ENCODE measurements at places on chromosomes 1 and 21.

- DNase-seq: no peak
These were observed 100.1 kb upstream of the JUN start for GRCh38 chr1:58883888-58884482.

GRCh38 chr1:227548119-227548397 lies 15.3 kb upstream of the ZNF678 start:
- no peak for DNase-seq

- no peak for DNase-seq
These were observed 71.3 kb downstream of the LUZP1 start for GRCh38 chr1:23097316-23097715.

GRCh38 chr1:9816199-9816598 lies 7.6 kb downstream of the CLSTN1 start:
- DNase-seq: no peak

- DNase-seq: no peak
These were observed 141.7 kb upstream of the NRIP1 start for GRCh38 chr21:15206514-15206913.

GRCh38 chr21:40158366-40158765 lies 291.1 kb downstream of the PCP4 start:
- no peak for DNase-seq

- DNase-seq: no peak
These were observed 22.9 kb downstream of the SAMSN1 start for GRCh38 chr21:14523234-14523633.

GRCh38 chr1:192311281-192311680 lies 5.5 kb upstream of the RGS21 start:
- DNase-seq: peak; percentile 1

DNA sequence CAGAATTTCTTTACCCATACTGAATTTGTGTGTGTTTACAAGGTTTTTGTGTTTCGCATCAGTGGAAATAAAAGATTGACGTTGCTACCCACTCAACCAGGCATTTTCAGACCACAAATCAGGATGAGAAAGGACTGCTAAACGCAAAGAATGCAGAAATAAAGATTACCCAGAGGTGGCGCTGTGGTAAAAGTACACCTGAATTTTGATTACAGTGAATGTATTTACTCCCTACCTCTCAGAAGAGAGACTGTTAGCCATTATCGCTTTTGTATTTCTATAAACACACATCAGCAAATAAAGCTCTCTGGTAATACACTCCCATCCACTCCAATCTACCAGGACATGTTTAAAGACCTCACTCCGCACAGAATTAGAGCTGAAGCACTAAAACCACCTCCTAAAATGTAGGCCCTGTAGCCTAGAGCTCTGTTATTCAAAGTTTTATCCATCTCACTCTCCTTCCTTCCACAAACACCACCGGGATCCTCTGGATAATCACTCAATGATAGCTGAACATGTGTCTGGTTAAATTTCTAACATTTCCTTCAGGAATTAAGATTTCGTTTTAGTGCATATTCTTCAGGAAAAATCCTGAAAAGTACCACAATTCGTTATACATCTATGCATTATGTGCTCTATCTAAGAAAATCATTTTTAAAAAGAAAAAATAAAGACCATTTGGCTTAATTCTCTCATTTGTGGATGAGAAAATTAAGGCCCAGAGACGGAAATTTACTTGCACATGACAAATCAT lies 2.5 kb upstream of the LMO4 start:
- DNase-seq: peak; percentile 75

GRCh38 chr1:14928886-14929546 lies 224.5 kb upstream of the TMEM51 start:
- no peak for DNase-seq

GRCh38 chr21:33374080-33374449 lies 29.1 kb upstream of the IFNGR2 start:
- DNase-seq: no peak

DNA sequence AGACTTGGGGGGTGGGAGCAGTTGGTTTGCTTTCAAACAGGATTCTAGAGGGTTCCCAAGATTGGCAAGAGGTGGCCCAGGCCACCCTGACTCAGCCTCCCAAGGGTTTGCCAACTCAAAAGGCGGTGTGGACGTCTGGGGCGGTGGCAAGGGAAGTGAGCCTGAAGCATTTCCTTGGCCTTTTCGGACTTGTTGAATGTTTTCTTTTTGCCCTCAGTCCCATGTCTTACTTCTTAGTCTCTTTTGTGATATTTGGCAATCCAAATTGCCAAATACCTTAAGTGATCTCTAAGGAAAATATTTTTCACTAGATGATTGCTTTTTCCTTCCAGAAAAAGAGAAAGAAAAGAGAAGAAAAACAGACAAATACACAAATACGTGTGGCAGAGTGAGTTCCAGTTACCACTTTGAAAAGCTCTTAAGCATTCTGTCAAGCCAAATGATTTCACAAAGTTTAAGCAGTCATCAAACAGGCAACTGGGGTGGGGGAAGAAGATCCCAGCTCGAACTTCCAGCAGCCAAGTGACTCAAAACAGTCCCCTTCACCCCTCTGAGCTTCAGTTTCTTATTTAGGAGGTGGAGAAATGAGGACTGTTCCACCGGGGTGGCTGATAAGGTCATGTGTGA lies 374.6 kb upstream of the USP24 start:
- no peak for DNase-seq

DNA sequence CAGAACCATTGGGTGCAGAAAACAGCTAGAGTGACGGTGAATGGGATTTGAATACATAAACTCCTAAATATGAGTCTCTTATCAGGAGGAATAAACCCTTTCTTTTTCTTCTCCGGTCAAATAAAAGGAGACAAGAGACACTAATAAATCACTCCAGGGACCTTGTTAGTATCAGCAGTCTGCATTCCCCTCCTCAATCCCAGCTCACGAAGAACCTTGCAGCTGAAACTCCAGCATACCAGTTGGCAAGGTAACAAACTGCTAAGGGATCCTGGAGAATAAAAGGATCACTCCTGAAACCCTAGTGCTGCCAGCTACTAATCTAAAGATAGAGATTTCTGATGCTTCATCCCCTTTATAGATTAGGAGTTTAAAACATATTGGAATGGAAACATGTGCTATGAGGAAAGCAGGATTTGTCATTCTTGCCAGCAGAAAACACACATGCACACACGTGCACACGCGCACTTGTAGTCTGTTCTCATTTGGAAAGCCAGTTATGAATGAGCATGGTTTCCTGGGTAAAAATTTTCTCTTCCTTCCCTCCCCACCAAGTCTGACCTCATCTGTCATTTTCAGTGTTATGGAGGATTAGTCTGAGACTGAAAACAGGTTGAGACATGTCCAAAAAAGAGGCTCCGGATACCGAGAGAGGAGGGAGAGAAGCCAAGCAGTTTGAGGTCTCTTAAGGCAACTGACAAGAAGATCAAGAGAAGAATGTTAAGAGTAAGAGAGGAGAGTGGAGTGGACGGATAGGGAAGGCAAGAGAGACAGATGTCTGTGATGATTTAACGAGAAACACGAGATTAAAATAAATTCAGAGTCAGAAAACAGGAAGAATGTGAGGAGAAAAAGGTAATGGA lies 10.9 kb downstream of the IER5 start:
- peak; percentile 34 for DNase-seq

GRCh38 chr1:22888320-22889075 lies 84.2 kb downstream of the LACTBL1 start:
- DNase-seq: no peak

- no peak for DNase-seq
These were observed 68.4 kb downstream of the EPHB2 start for GRCh38 chr1:22778862-22779520.

DNA sequence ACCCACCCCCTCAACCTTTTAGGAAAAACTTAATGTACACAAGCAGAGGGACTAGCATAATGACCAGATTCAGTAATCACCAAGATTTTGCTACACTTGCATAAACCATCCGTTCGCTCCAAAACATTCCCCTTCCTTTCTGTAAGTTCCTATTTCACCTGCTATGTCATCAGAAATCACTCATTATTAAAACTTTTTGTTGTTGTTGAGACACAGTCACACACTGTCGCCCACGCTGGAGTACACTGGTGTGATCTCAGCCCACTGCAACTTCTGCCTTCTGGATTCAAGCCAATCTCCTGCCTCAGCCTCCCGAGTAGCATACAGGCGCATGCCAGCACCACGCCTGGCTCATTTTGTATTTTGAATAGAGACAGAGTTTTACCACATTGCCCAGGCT lies 3.4 kb downstream of the MRPL20 start:
- no peak for DNase-seq

- no peak for DNase-seq
These were observed 3.0 kb upstream of the SUMO3 start for GRCh38 chr21:44820851-44821250.

DNA sequence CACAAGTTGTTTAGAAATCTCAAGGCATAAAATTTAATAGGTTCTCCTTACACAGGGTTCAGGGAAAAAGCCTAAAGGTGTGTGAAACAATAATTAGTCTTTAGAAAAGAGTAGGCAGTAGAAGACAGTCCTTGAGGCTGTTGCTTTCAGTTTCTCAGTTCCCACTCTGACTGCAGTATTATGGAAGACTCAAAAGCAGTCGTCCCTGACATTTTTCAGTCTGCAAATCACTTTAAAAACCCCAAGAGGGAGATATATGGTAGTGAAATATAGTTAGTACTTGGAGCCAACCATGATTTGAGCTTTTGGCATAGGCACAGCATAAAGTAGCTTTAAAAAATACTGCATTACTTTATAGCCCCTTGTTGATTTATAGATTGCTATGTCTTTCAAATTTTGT lies 299.7 kb downstream of the OLFM3 start:
- no peak for DNase-seq

- peak; percentile 67 for DNase-seq
These were observed 69.0 kb downstream of the SLC35A3 start for GRCh38 chr1:100038660-100039287.

GRCh38 chr1:116775116-116775752 lies 21.0 kb downstream of the CD2 start:
- no peak for DNase-seq

- DNase-seq: peak; percentile 21
These were observed 76.7 kb downstream of the GFI1 start for GRCh38 chr1:92409946-92410549.

DNA sequence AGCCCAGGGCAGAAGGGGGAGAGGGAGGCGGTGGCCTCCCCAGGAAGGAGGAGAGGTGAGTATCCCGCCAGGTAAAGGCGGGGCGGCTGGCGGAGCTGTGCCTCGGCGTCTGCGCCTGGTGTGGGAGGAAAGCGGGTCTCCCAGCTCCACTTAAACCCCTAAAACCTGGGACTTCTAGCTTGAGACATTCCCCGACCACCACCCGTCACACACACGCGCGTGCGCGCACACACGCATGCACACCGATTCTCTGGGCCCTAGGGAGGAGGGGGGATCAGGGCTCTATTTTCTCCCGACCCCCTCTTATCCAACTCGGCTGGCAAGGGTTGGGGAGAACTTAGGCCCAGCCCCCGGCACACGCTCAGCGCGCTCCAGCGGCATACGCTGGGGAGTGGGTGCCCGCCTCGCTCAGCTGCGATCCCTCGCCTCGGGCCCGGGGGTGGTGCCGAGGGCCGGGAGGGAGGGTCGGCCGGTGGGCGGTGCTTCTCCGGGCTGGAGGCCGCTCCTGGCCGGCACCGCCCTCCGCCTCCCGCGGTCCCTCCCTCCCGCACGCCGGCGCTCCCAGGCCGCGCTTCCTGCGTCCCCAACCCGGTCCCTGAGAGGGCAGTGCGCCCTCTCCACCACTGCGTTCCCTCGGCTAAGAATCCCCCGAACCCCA lies at the start of gene TMEM51:
TMEM51 (plus strand) TSS at position 564 of the 658 bp plus-strand sequence. CDS start 61,341 bp downstream, outside the sequence.
- DNase-seq: no peak

DNA sequence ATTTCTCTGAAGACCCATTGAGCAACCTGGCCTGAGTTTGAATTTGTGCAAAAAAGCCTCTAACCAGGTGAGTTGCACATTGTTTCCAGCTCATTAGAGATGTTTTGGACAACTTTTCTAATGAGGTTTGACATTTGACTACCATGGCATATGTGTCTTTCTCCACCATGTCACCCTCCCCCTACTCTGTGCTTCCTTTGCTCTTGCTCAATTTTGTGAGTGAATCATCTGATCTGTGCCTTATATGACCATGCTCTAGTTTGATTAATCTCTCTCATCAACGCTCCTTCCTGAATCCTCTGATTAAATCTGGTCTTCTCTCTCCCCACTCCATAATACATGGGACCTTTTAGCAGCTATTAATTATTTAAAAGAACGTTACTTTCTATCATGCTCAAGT lies 144.8 kb upstream of the SAMSN1 start:
- no peak for DNase-seq

Data from CD4-positive, alpha-beta T cell (primary cell).